Hypothalamus (tissue), 51 donors: ENCODE measurements at places on chromosomes 6 and 20.

GRCh38 chr6:112431803-112432202, 84.7 kb downstream of the RFPL4B start:
- no peak for DNase-seq

DNA sequence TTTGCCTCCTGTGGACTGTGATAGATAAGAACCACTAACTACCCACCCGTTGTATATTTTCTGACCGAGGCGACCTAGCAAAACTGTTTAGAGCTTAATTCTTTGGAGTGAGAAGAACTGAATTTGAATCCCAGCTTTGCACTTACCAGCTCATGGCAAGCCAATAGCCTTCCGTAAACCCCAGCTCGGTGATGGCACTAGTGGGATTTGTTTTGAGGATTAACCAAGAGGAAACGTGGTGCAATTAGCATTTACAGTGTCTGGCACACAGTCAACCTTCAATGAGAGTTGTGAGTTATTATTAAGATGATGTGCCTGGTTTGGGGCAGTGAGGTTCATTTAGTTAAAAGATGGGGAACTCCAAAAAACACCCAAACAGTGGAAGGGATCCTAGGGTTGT, 12.3 kb upstream of the DSP start:
- no peak for DNase-seq

DNA sequence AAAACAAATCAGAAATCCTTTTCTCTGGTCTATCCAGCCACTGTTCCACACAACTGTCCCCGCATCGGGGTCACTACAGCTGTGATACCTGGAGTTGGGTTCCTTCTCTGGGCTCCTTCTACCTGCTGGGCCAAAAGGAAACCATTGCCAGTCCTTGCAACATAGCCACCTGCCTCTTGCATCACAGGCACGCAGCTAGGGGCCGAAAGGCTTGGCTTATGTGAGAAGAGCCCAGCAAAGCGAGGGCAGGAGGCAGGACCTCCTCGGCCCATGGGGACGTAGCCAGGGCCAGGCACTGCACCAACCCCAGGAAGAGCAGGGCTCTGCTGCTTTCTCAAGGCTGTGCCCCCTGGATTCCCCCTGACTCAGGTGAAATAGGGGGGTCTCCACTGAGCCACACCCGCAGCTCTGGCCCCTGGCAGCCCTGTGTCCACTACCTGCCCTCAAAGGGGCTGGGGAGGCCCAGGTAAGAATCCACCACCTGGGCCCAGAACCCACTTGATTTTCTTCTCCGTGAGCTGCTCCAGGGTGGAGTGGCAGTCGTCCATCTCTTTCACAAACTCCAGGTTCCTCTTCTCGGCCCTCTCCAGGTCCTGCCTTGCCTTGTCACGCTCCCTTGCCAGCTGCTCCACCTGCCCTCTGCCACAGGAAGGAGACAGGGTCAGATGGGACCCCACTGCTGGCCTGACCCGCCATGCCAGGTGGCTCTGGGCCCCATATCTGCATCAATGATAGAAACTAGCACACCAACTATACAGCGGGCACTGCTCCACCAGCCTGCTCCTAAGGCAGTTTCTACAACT, 88.9 kb downstream of the GINS1 start:
- no peak for DNase-seq

DNA sequence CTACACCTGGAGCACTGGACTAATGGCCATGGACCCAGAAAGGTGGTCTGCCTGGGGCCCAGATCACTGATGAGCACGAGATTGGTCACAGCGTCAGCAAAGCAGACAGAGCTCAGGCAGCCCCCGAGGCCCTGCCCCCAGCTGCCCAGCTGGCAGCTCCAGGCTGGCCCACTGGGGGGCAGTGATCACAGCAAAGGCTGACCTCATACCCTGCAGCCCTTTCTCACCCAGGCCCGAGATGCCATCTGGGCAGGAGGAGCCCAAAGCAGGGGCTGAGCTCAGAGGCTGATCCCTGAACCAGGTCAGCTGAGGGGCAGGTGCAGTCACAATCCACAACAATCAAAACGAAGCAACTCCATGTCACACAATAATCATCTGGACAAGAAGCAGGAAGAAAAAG, 4.1 kb downstream of the MAP1LC3A start:
- DNase-seq, result peak; percentile 23

DNA sequence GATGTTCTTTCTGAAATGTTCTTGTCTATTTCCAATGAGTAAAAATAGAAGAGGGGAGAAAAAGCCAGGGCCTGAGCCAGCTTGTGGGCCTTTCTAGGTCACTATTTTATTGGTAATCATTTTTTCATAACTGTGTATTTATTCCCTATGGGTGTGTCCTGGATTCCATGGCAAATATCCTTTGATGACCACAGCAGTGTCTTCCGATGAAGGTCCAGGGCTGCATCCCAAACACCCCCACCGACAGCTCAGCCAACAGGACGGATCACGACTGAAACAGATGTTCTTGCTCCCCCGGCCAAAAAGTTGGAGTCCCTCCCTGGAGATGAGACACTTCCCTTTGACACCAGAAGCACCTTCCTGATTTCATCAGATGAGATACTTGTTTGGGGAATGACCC, 105.4 kb upstream of the PLEKHG1 start:
- DNase-seq, result no peak

GRCh38 chr20:46022411-46023147, 6.4 kb upstream of the SLC12A5 start:
- peak; percentile 37 for DNase-seq

DNA sequence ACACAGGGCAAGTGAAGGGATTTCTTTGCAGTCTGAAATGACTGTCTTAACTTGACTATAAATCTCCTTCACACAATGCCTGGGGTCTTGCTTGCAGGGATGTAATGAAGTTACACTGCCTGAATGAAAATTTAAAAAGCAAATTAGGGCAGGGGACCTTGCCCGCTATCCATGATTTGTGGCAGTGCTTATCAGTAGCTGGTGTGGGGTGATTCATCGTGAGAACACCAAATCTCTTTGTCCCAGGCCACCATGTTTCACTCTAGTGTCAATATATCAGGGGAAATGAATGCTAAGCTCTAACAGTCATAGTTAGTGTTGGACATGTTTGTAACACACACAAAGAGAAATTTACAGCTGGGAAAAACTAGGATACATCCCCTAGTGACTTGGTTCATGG, 713.7 kb upstream of the EPHA7 start:
- DNase-seq, result no peak
